ENCODE measurements at places on chromosomes 4 and X. TPM values are rescaled to one million over a fixed set of nuclear protein-coding genes. Genes with fewer than 3 reads are reported as not detected.

GRCh38 chr4:1682860-1683259 lies 1.3 kb downstream of the FAM53A start:
- no peak for DNase-seq

GRCh38 chr4:155877971-155878370 lies 11.9 kb upstream of the ASIC5 start:
- DNase-seq = no peak

DNA sequence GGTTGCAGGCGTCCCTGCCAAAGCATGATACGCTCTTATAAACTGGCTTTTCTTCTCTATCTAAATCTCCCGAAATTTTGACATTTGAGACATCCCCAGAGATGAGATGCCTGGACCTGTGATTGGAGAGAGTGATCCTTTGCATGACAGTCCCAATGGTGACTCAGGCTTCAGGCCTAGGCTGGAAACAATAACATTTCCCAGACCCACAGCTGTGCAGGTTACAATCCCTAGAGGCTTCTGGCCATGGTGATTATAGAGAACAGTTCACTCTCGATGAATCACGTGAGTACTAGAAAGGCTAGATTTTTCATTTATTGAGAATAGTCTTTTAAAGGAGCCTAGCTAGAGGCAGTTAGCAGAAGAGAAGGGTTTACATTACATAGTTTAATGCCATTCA lies 75.9 kb downstream of the SPATA18 start:
- no peak for DNase-seq

DNA sequence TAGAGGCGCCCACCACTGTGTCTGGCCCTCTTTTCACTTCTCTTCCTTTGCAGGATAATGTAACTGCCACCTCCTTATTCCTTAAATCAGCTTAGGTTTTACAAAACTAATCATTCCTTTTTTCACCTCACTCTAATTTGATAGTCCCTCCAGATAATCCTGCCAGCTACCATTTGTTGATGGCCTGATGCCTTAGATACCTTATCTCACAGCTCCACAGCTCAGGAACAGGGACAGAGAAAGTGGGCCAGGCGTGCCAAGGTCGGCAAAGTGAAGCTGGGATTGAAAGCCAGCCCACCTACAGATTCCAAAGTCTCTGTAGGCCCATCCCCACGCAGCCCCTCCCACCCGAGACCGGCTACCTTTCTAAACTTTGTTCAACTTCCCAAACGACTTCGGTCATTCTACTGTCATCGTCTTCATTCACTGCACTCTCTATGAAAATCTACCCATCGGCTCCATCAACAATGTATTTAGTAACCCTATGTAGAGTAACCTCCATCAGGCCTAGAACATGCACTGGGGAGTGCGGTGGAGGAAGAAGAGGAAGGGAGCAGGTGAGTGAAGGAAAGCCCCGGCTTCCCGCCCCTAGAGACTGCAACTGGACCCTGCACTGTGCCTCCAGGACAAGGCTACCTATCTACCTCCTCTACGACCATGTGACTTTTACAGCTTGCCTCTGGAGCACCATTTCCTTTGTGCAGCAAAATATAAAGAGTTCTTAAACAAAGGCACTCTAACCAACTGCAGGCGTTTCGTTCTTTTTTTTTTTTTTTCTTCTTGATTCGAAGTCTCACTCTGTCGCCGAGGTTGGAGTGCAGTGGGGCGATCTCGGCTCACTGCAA lies 1.5 kb downstream of the CASP6 start:
- DNase-seq = no peak

WNK3 gene
- total RNA-seq = 18.5 TPM

RPL36A gene
- 329 TPM for total RNA-seq

RTL3 gene
- total RNA-seq = not detected

SERPINA7 gene
- total RNA-seq = not detected
